ENCODE measurements at places on chromosomes 3 and 15.

- DNase-seq: no peak
Measured at GRCh38 chr3:167651826-167652225, 1.9 kb downstream of the WDR49 start.

GRCh38 chr3:12175844-12176453, 17.2 kb upstream of the TIMP4 start:
- peak; percentile 69 for DNase-seq

DNA sequence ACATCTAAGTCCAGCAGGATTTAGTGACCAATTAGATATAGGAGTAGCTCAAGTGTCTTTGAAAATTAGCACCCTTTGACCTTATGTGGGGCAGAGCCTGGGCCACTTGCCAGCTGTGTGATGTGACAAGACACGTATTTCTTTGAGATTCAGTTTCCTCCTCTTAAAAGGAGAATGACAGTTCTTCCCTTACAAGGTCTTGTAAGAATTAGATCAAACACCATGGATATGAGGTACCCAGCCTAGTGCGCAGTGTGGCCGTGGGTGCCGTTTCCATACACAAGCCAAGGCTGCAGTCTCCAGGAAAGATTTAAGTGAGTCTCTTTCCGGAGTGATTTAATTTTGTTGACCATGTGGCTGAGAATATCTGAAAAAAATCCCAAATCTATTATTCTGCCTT, 46.3 kb downstream of the ARHGAP31 start:
- DNase-seq: no peak

- DNase-seq: no peak
Measured at GRCh38 chr3:42062464-42062863, 28.7 kb upstream of the TRAK1 start.

DNA sequence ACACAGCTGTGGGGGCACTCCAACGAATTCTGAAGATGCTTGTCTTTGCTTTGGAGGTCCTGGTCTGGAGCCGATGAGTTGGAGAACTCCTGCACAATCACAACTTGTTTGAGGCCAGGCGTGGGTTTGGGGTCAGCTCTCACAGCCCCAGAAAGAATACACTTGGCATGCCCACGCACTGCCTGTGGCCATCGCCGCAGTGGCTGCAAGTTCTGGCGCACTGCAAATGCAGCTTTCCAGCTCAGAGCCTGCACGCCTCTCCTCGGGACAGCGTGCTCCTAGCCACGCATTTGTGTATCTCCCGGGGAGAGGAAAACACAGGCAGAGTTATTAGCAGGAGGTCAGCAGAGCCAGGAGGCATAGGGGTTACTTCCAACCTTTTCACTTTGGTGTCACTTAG, 282.7 kb downstream of the ADAMTS17 start:
- no peak for DNase-seq

DNA sequence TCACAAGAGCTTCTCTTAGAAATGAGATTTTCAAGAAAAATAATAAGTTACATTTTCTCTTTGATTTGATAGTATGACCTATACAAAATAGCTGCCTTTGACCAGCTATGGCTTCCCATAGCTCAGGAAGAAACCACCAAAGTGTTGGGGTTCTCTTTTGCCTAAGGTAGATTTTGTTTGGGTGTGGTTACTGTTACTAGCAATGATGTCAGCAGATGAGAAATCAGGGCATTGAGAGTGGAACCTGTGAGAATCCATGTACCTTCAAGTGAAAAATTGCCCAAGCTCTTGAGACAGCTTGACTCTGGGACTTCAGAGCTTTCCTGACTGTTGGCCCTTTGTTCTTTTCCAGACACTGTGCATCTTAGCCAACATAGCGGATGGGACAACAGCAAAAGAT, 45.6 kb downstream of the NME9 start:
- DNase-seq: no peak

DNA sequence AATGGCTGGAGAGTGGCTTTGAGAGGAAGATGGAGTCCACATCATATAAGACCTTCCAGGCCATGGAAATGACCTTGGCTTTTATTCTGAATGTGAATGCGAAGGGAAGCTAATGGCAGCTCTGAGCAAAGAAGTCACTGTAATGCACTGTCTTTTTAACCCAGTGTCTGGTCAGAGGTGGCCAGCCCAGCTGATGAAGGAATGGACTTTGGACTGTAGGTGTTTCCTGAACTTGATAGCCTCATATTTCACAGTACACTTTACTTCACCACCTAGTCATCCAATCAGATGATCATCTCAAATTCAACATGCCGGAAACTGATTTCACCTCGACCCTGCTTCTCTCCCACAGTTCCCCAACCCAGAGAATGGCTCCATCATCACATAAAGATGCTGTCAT, 33.4 kb downstream of the DCLK3 start:
- no peak for DNase-seq

DNA sequence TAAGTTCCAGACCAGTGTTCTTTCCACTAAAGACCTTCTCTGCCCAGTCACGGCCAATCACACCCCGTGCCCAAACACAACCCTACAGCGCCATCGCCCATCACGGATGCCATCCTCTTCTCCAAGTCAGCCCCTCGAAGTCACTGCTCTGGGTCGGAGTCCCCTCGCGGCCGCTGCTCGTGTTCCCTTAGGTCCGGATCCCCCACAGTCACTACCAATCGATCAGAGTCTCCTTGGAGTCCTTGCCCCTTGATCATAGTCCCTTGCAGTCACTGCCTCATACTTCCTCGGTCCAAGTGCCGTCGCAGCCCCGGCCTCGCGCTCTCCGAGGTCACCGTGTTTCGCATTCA, 461 bp downstream of the PCYT1A start:
- DNase-seq: peak; percentile 15

GRCh38 chr3:33260104-33260503, 17.1 kb upstream of the FBXL2 start:
- DNase-seq: no peak

GRCh38 chr15:81653259-81653658, 279.2 kb upstream of the TMC3 start:
- DNase-seq: no peak

GRCh38 chr15:41340189-41340695, 7.6 kb downstream of the NUSAP1 start:
- no peak for DNase-seq

GRCh38 chr15:66461917-66462316, 35.6 kb downstream of the SNAPC5 start:
- DNase-seq: no peak

DNA sequence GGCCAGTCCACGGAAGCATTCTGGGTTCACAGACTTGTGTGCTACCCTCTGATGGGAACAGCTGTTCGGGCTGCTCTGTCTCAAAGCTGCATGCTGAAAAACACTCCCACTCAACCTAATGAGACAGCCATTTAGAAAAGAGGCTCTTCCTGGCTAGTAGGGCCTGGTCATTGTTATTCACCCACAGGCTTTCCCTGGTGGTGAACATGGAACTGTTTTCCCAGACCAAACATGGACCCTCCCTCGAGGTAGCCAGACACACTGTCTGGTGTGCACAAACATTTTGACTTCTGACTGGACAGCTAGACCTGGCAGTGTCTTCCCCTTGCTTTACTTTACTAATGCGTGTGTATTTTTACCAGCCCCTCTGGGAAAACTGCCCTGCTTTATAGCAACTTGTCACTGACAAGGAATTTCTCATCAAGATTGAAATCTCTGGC, 39.0 kb downstream of the MECOM start:
- no peak for DNase-seq

DNA sequence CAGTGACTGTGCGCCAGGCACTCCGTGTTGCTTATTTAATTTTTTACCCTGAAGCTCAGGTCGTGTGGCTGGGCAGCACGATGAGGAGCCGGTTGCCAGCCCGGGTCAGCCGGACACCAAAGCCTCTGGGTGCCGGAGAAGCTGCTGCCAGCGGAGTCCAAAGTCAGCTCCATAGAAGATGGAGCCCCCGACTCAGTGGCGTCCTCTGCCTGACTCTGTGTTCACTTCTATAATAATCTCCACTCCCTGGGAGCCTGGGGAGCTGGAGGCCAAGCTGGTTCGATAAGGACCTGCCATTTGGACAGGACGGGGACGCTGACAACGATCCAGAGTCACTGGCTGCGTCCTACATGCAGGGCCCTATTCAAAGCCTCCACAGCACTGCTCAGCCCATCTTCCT, 78.6 kb downstream of the VGLL4 start:
- no peak for DNase-seq

DNA sequence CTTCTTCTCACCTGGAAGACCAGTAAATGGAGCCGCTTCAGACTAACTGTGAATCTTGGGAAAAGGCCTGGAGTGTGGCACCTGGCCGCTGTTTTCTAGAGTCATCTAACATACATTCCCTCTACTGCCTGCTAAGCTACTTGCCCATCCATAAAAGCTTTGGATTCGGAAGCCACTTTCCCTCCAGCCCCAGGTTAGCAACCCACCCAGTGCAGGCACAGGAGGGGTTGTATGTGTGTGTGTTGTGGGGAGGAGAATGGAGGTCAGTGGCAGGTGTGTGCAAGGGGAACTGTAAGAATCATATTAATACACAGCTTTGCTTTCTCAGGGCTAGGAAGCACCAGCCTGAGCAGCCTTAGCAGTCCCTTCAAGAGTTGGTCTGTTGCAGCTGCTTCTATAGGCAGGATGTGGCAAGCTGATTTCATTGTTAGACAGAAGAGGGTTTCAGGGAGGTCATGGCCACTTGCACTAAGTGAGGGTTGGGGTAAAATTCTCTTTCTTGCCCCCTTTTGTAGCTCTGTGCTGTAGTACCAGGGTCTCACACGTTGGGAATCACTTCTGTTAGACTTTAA, 8.9 kb downstream of the NSUN3 start:
- DNase-seq: no peak

DNA sequence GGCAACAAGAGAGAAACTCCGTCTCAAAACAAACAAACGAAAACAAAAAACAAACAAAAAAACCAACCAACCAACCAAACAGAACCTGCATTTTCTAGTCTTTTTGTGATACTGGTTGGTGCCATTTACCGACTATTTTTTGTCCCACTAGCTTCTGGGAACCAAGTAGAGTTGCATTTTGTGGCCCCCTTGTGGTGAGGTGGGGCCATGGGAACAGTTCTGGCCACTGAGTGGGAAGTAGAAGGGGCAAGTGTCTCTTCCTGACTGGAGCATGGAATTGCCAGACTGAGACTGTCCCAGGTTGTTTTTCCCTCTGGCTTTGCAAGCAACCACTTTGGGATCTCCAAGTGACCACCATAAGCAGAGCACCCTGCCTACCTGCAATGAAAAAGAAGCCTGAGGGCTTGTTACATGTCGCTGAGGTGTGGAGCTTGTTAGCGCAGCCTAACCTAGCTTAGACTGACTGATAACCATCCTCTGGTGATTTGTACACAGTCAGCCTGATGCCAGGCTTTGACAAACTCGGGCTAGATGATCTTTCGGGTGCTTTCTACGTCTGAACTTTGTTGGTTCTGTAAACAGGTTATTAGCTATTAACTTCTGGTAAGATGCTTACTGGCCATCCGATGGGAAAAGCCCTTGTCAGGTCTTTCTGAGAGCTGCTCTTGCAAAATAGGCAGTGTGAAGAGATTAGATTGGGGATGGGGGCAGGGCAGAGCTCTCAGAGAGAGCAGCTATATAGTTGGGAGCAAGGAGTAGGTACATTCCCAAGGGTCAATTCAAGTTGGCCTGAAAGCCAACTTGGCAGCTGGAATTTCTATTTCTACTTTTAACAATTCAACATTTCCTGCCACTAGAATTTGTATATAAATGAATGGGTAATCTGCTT, 172.2 kb downstream of the SSR3 start:
- peak; percentile 65 for DNase-seq

DNA sequence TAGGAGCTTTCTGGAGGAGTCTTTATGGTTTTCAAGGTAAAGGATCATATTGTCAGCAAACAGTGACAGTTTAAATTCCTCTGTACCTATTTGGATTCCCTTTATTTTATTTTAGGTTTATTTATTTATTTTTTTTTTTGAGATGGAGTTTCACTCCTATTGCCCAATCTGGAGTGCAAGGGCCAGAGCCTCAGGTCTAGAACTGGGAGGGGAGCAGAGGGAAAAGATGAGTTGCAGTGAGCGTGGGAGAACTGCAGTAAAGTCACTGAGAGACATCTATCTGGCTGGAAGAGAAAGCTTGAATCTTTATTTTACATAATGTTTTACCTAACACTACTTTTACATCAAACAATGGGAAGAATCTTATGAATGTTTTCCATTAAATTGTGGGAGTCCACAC, 49.5 kb upstream of the GK5 start:
- no peak for DNase-seq

GRCh38 chr3:191198932-191199331, at the start of gene OSTN:
Gene OSTN (plus strand): TSS chr3:191199241. CDS start chr3:191212533, 13,292 bp downstream.
- DNase-seq: no peak

GRCh38 chr3:1446531-1446930, 353.7 kb downstream of the CNTN6 start:
- DNase-seq: no peak

DNA sequence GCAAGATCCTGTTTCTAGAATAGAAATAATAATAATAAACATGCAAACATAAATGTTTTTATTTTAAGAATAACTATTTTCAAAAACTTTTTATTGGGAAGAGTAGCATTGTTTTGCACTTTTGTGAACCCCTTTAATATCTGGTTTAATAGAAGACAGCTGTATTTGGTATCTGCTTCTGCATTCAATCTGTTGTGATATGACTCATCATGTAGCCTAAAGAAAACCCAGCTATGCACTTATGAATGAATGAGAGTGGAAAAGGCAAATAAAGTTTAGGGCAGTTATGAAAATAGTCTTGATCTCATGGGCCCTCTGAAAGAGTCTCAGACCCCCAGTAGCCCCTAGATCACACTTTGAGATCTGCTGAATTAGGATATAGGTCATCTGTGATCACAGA, 100.4 kb upstream of the PPP2R3A start:
- no peak for DNase-seq

DNA sequence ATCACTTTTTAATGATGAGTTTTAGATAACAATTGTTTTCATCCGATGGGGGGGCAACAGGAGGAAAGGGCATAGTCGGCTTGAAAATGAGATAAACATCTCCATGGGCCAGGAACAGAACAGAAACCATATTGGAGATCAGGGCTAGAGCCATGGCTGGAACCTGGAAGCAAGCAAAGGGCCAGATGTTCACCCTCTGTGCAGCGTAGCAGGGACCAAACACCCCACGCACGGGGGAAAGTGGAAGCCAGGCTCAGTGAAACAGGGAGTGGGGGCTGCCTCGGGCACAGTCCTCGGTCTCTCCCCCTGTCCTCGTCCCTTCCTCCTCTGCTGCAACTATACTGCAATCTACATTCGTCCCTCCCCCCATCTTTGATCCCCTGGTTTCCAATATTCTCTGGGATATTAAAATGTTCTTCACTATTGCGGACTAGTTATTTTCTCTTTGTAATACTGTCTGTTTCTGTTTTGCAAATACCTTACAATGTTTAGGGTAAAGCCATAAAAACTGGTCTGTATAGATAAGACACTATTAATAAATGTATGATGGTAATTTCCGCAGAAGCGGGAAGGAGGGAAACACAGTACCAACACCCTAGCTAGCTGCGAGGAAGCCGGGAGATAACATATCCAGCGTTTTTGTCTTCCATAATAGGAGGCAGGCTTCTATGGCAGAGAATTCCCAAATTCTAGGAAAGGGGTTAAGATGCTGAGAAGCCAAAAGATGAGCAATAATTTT, 121.5 kb downstream of the XXYLT1 start:
- no peak for DNase-seq

- DNase-seq: no peak
Measured at GRCh38 chr3:169760479-169760878, 4.4 kb downstream of the TERC start.

- no peak for DNase-seq
Measured at GRCh38 chr3:68288085-68288484, 633.7 kb upstream of the SUCLG2 start.
